ENCODE measurements at places on chromosomes 1 and 21.

DNA sequence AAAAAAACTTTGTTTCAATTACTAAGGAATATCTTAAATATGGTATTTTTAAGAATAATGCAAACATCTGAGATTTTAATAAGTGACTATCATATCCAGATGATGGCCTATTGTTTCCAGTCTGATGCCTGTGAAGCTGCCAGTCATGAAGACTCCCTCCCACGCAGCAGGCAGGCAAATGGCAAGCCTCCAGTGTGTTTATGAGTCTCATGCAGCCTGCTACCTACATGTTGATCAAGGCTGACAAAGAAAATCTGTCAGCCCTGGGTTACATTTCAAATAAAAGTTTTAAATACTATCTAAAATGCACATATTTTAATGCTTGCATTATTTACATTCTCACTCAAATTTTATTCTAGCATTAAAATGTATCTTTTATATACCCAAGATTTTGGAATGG is 137.6 kb upstream of the RNPC3 start:
- no peak for DNase-seq

DNA sequence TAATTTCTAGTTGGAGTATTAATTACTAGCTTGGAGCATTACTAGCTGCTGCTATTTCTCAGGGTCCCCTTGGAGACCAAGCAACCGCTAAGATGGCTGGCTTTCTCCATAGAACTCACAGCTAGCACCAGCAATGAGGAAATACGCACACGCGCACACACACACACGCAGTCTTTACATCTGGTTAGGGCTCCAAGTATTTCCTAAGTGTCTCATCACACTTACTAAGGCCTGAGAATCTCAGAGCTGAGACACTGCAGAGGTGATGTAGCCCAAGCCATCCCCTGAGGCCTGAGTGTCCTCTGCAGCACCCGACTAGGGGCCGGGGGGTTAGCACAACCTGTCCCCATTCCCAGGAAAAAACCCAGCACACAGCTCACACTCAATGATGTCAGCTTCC is 42.5 kb downstream of the ITPKB start:
- no peak for DNase-seq

DNA sequence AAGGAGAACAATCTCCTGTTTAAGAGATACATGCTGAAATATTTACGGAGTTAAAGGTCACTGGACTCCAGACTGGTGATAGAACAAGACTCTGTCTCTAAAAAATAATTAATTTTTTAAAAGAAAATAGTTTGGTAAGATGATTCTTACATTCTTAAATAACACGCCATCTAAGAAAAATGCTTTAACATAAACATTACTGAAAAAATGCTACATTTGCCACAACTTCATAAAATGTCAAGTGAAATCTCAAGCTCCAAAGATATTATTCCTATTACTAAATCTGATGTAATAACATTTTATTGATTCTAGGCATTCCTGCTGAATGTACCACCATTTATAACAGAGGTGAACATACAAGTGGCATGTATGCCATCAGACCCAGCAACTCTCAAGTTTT is 4.1 kb downstream of the ANGPTL3 start:
- no peak for DNase-seq

DNA sequence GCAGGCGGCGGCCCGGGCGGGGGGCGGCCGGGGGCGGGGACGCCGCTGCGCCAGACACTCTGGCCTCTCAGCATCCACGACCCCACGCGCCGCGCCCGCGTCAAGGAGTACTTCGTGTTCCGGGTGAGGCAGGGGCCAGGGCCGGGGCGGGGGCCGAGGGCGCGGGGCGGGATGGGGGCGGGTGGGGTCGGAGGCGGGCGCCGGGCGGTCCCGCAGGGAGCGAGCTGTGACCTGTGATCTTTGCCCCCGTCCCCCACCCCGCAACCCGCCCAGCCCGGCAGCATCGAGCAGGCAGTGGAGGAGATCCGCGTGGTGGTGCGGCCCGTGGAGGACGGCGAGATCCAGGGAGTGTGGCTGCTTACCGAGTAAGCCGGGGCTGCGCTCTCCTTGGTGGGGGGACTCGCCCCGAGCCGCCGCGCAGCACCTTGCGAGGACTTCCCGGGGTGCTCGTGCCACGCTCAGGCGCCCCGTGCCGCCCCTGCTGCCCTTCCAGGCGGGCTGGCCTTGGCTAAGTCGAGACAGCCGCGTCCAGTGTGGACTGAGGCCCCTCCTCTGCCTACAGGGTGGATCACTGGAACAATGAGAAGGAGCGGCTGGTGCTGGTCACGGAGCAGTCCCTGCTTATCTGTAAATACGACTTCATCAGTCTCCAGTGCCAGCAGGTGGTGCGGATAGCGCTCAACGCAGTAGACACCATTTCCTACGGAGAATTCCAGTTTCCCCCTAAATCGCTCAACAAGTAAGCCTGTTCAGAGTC is 514 bp downstream of the TPRG1L start:
- DNase-seq = no peak

- no peak for DNase-seq
Observed at GRCh38 chr1:232143315-232143886, 486.5 kb downstream of the SIPA1L2 start.

GRCh38 chr1:109621379-109622136 is 1.9 kb downstream of the AMPD2 start:
- no peak for DNase-seq
